Pulmonary artery endothelial cell (primary cell): ENCODE measurements at places on chromosomes 5 and 9.

DNA sequence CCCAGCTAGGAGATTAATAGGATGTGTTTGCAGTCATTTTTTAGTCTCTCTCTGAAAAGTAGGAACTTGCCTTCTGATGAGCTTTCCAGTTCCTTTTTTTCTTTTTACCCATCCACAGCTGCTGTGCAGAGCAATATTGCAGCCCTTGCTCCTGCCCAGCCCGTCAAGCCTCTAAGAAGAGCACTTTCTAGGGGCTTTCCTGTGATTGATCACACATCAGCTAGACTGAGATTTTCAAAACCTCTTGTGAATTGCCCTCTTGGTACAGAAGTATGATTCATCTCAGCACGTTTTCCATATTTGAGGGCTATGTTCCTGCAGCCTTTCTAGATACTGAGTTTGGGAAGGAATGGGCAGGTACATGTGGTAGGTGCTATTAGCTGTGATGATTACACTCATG, 93.9 kb downstream of the GALNT10 start:
- DNase-seq, result no peak

DNA sequence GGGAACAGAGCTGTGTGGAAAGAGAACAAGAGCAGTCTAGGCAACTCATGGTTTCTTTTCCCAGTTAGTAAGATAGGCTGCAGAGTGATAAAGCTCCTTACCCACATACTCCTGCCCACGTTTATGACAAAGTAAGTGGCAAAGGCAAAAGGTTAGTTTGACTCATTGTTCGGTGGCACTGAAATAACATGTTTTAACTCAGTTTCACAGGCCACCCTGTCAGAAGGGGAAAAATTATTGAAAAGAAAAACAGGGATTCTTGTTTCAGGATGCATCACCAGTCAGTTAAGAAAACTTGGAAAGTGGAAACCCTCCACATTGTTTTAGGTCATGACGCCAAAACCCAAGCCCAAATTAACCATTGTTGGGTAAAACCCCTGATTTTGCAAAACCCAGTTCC, 22.3 kb upstream of the DAB2 start:
- no peak for DNase-seq

DNA sequence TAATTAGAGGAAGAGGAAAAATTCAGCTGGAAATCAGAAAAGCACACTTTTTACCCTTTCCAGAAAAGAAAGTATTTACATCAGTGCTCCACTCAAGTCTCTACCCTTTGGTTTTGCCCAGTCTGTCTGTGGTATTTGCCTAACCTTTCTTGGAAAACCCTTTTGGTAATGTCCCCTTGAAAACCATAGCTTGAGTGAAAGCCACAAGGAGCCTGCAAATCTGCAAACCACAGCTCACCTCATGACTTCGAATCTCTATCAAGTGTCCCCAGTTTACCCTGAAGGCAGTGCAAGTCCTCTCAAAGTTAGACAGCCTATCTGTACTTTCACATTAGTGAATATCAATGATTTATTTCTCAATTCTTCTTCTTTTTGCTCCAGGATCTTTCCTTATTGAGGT, 162.1 kb upstream of the TSLP start:
- DNase-seq, result no peak

GRCh38 chr9:24144796-24145195, 318.8 kb upstream of the ELAVL2 start:
- DNase-seq, result no peak

GRCh38 chr9:93192721-93193387, 8.9 kb downstream of the WNK2 start:
- DNase-seq, result no peak

DNA sequence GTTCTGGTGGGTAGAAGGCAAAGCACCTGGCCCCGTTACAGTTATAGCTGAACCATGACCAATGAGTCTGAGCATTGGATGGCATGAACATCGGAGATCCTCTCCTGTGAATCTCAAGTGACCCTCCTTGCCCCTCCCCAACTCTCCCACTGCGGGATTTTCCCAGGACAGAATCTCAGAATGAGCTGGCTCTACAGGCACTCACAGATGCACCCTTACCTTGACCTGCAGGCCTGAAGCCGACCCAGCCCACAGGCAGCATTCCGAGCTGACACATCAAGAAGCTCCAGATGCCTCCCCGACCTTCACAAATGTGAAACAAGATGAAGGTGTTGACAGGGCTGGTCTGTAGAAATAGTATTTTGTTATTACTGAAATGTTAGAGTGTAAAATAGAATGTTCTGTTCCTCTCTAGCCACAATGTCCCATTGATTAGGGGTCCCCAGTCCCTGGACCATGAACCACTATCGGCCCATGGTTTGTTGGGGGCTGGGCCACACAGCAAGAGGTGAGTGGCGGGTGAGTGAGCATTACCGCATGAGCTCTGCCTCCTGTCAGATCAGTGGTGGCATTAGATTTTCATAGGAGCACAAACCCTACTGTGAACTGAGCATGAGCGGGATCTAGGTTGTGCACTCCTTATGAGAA, 263.4 kb downstream of the AUH start:
- no peak for DNase-seq

DNA sequence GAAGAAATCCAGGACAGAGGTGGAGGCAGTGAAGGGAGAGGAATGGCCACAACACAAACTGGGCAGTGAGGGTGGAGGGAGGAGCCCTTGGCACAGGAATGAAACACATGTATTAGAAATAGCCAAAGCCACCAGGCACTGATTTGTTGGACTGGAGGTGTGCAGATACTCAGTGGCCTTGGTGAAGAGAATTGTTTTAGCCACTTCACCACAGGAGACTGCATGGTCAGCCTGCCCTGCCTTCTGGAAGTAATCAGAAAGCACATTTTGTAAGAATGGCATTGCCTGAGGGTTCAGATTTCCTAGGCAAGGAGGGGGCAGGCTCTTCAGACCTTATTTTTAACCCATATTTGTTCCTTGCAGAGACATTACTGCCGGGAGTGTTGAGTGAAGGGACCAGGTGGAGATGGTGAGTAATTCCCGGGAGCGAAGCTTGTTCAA, 2.2 kb downstream of the SGCD start:
- DNase-seq, result no peak

GRCh38 chr9:76353280-76353679, 40.9 kb downstream of the RFK start:
- no peak for DNase-seq

DNA sequence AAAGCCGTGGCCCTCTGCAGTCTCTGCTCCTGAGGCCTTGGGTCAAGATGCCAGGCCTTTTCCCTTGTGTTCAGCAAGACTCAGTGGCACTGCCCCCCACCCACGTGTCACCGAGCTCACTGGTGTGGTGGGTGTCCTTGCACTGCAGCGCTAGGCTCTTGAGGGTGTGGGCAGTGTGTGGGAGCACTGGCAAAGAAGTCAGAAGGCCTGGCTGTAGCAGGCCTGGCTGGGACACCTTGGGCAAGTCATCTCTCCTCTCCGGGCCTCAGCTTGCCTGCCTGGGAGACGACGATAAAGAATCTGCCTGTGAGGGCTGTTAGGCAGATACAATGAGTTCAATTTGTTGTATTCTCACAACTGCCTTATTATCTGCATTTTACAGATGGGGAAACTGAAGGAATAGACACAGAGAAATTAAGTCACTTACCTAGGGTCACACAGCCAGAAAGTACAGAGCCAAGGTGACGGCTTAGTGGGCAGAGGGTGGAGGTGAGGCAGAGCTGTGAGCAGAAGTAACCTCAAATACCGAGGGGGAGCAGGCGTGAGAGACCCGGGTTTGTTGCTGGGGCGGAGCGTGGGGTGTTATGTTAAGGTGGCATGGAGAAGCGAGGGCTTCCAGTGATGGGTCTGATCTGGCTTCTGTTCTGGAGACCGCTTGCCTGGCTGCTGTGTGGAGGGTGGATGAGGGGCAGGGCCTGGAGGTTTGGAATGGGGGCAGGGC, 1.4 kb downstream of the TSPAN17 start:
- DNase-seq, result no peak

- DNase-seq, result peak; percentile 66
Observed at GRCh38 chr5:65760504-65761275, 38.7 kb downstream of the NLN start.

DNA sequence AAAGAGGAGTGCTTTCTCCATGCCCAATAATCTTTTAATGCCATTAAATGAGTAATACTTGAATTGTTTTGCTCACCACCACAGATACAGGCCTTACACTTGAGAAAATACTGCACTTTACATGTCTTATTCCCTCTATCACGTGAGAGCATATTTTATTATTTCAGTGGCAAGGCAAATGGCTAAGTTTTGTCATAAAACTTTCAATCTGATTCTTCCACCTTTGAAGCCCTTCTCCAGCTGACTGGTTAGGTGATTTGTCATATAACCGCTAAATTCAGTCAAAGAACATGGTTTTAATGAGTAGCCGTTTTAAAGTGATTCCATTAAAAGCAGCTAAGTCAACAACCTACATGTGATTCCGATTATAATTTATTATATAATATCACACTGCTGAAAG, 43.8 kb downstream of the FAT2 start:
- DNase-seq, result no peak

- no peak for DNase-seq
Observed at GRCh38 chr5:90483206-90483605, 8.5 kb downstream of the POLR3G start.

GRCh38 chr9:97889941-97890887, 32.1 kb downstream of the TRMO start:
- DNase-seq, result no peak

GRCh38 chr5:6937677-6938076, 224.4 kb downstream of the TENT4A start:
- no peak for DNase-seq

DNA sequence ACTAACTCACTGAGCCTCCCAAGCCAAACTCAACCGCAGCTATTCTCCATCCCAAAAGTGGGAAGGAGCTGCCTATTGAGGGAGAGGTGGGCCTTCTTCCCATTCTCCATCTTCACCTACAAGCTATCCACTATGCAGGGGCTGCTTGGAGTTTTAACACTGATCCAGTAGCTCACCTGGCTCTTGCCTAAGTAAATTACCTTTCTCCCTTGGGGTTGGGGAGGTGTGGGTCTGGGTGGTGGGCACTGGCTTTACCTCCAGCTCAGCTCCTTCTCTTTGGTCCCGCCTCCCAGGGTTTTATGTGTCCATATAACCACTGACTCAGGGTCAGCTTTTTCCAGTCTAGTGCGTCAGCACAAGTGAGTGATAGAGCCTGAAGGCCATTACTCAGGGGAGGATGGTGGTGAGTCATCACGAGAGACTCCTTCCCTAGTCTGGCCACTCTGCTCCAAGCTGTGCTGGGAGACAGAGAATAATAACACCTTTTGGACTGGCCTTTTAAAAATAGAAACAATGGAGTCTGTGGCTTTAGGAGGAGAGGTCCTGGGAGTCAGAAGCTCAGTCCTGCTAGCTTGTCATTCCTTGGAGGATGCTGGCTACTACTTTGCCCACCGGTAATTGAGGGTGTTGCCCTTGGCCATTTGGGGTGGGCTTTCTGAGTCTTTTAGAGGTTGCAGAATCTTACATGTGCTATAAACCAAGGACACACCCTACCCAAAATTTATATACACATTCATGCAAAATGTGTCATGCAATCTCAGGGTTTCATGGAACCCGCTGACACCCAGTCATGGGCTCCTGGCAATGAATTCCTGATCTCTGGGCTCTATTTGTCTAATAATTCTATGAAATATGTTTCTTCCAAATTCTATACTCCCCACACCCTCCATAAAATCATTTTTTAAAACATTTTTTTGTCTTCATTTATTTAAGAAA, 35.6 kb upstream of the ATP6V1G1 start:
- DNase-seq, result peak; percentile 90

DNA sequence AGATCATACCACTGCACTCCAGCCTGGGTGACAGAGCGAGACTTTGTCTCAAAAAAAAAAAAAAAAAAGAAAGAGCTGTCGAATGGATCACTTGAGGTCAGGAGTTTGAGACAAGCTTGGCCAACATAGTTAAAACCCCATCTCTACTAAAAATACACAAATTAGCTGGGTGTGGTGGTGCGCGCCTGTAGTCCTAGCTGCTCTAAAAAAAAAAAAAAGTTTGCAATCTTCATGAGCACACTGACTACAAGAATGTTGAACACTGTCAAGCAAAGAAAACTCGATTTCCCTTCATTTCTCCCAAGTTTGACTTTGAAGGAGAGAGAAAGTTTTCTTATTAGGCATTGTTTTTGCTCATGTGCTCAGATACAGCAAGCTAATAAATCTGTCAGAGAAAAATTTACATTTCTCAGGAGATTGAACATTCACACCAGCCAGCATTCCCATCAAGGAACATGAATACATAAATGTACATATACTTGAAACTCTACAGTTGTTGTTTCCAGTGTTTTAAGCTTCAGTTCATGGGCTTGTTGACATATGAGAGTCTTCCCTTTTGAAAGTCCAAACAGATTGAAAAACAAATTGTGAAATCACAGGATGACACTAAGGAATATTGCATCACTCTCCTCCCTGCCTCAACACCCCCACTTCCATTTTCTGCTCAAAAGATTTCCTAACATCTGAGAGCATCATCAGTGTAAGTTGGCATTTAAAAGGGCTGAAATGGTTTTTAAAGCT, 81.8 kb downstream of the ARRDC3 start:
- DNase-seq, result no peak

GRCh38 chr9:88523056-88523455, 11.9 kb upstream of the NXNL2 start:
- no peak for DNase-seq

GRCh38 chr5:175714479-175715085, 56.7 kb downstream of the HRH2 start:
- no peak for DNase-seq

GRCh38 chr5:23721336-23721735, 213.9 kb downstream of the PRDM9 start:
- DNase-seq, result no peak

DNA sequence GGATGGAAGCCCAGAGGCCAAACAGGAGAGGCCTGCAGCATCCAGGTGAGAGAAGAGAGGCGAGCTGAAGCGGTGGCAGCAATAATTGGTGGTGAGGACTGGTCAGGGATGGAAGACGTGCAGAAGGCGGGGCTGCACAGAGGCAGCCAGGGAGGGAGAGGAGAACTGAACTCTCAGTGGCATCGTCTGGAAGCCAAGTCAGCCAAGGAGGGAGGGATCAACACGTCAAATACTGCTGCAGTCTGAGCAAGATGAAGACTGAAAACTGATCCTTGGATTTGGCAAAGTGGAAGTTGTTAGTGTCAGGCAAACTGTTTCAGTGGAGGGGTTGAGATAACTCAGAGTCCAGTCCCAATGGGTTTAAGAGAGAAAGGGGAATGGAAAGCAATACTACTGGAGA, 145.4 kb downstream of the CDK5RAP2 start:
- no peak for DNase-seq
